ENCODE measurements at places on chromosomes 3 and 15.

- DNase-seq: no peak
Observed at GRCh38 chr3:123871946-123872345, 12.2 kb downstream of the MYLK start.

- DNase-seq: no peak
Observed at GRCh38 chr3:6551165-6551564, 309.8 kb upstream of the GRM7 start.

DNA sequence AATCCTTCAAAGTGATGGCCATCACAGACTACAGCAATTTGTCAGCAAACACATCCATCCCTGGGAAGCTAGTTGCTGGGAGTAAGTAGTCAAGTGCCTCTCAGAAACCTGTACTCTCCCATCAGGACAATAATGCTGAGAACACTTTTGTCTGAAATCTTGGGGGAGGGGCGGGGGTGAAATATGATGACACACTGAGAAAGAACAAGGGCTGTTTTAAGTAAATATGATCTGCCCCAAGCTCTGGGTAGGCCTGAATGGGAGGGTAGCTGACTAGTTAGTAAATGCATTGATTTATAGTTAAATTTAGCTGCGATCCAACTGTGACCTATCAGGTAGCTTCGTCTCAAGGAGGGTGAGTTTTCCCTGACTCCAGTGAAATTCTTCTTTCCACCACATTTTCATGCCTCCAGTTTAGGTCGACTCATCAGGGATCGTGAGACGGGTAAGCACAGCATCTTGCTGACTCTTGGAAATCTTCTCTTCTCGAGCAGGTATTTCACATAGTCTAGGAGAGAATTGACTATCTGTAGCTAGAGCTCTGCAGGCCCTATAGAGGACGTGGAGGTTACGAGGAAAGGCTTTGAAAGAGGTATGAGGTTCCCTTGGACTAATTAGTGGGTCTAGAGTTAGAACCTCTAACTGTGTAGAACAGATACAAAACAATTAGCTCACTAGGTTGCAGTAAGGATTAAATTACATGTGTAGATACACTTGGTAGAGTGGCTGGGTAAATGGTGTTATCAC, 213.4 kb upstream of the SLC2A2 start:
- no peak for DNase-seq

DNA sequence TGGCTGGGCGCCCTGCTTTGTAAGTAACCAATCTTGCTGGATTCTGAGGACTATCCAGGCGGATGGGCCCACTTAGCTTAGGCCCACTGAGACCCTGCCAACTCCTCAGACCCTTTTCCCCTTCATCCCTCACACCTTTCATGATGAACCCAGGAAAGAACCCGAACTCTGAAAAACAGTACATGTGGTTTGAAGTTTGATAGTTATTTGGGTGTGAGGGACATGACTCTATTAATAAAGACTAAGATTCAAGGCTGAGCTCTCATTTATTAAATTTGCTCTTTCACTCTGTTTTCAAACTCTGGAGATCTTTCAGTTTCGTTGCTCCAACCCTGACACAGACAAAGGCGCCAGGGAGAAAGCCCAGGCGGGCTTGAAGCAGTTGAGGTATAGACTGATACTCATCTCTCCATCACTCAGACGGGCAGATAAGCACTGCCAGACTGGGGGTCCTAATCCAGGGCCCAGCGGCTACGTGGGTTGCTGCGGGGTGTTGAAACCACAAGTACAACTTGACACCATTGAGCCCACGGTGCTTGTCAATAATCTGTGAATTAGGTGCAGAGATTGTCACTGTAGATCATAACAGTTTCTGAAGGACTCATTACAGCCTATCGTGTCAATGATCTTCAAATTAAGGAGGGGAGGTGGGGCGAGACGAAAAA, 7.2 kb upstream of the SOX2 start:
- DNase-seq: no peak

DNA sequence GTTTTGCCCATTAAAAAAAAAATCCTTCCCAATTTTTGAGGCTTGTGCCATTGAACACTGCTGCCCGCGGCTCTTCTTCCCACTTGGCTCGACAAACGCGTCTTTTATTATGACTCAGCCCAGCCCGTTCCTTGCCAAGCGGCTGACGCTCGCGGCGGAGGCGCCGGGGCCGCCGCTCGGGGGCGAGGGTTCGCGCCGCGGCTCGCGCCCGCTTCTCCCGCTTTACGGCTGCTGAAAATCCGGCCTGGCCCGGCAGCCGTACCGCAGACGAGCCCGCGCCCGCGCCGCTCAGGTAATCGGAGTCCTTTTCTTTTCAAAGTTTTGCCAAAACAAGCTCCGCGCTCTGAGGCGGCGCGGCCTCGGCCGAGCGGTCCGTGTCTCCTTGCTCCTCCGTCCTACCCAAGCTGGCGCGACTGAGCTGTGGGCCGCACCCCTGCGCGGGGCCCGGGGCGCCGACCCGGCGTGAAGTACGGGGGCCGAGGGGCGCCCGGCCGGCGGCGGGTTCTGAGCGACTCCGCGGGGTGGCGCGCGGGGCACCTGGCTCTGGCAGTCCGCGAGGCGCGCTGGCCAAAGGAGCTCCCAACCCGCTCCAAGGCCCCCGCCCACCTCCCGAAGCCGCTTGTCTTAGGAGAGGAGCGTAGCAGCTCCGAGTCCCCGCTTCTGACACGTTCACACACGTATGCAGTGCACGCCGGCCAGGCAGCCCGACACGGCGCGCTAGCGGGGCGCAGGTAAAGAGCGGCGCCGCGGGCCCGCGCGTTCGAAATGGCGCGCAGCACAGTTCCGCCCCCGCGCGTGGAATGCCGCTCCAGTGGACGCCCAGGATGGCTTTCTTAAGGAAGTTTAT, 418.2 kb upstream of the NAALADL2 start:
- peak; percentile 98 for DNase-seq

GRCh38 chr3:79769229-79769628, 1.4 kb upstream of the ROBO1 start:
- DNase-seq: no peak

GRCh38 chr3:62134061-62134496, 239.3 kb downstream of the FEZF2 start:
- DNase-seq: peak; percentile 27

DNA sequence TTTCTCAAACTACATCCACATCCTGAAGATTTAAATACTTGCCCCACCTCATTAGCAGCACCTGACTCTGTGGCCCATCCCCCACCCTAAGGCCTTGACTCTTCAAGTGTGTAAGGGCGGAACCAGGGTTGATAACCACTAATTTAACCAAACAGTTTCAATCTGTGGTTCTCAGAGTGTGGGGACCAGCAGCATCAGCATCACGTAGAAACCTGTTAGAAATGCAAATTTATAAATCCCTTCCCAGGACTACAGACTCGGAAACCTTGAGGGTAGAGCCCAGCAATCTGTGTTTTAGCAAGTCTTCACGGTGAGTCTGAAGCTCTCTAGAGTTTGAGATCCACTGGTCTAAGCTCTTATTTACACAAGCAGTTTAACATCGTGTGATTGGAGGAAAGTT, 12.4 kb downstream of the GNB4 start:
- no peak for DNase-seq

DNA sequence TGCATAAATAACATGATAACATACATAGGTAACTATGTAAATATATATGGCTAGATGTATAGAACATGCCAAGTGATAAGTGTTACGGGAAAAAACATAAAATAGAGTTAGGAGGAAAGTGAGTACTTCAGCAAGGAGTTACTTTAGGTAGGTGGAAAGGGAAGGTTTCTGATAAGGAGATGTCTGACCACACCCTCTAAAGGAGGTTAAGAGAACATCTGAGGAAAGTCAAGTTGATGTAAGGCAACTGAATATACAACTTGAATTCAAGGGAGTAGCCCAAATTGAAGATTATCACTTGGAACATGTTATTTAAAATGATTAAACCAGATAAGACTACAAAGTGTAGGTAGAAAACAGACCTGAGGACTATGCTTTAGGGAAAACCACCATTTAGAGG, 13.8 kb downstream of the PIERCE2 start:
- no peak for DNase-seq

DNA sequence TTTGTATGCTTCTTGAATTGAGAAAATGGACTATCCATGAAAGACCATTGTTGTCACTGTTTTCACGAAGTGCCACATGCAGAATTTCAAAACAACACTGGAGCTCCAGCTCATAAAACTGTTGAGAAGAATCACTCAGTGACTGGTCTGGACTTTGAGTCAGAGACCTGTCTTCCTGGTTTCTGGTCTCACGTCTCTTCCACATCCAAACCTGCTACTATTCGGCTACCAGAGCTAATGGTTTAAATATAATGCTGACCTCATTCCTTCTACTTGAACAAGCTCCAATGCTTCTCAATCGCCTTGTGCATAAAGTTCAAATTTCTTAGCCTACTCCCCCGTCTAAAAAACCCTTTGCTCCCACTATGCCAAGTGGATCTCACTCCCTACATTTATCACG, 227.9 kb upstream of the NR2F2 start:
- DNase-seq: no peak

DNA sequence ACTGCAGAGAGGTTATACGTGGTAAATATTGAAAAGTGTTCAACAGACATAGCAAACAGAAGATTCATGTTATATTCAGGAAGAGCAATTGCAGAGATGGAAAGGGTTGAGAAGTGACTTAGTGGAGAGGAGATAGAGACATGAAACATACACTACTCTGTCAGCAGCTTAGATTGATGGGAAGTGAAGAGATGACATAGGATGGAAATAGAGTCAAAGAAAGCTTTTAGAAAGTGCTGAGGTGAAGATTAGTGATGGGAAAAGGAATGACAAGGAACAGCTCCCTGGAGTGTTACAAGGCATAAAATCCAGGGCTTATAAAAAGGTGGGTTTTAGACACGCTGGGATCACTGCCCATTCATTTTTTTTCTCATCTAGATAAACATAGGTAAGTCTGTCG, 17.2 kb upstream of the GOLIM4 start:
- DNase-seq: no peak

GRCh38 chr3:122415104-122415744, 638 bp downstream of the WDR5B start:
- peak; percentile 67 for DNase-seq

GRCh38 chr3:2036076-2036475, 62.6 kb upstream of the CNTN4 start:
- DNase-seq: no peak

DNA sequence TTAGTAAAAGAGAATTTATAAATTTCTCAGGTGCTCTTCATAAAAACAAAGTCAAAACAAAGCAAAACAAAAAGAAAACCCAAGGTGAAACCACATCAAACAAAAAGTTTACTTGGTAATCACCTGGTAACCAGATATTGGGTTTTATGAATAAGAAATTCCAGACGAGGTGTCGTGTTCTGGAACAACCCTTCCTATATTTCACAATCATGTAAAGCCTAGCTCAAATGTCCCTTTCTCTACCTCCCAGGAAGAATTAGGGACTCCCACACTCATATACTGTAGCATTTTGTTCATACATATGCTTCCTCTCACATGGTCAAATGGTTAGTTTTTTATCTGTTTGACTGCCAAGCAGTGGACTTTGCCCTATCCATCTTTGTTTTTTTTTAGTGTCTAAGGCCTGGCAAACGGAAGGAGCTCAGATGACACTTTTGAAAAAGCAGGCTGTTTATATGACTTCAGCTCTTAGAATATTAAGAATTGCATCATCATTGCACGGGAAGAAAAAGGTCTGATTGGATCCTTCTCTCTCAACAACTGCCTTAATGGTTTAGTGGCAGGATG, 326.7 kb upstream of the TBL1XR1 start:
- DNase-seq: no peak

GRCh38 chr3:150483226-150483625, 63.1 kb downstream of the SERP1 start:
- no peak for DNase-seq

DNA sequence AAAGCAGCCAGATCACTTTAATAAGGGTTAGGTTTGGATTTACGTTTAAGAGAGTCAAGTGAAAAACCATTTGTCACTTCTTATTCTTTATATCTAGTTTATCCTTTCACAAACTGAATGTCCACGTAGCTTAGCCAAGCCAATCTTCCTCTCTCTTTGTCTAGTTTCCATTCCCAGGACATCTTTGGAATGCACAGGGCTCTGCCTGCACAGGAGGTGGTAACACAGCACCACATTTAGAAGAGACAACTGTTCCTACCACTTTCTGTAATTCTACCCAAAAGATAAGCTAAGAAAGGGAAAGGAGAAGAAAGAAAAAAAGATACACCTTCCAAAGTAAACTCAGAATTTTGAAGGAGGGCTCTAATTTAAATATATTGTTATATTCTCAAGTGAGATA, 67.9 kb downstream of the IGSF11 start:
- no peak for DNase-seq

- DNase-seq: no peak
Observed at GRCh38 chr15:28112101-28112760, 13.1 kb upstream of the OCA2 start.

DNA sequence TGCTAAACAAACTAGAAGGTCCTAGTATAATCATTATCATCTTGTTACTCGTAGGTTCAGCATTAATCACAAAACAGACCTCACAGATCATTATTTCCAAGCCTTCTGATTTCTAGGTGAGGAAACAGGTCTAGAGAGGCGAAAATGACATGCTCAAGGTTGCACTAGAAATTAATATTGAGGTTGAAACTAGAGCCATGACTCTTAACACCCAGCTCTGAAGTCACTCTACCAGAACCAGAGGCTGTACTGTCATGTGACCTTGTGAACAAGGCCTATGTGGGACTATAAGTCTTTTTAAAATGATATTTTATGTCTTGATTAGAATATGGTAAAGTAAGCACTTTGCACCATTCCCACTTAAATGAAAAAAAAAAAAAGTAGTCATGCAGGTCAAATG, 23.8 kb upstream of the FGF12 start:
- DNase-seq: no peak

GRCh38 chr3:129985113-129985512, 10.6 kb downstream of the TRH start:
- no peak for DNase-seq

DNA sequence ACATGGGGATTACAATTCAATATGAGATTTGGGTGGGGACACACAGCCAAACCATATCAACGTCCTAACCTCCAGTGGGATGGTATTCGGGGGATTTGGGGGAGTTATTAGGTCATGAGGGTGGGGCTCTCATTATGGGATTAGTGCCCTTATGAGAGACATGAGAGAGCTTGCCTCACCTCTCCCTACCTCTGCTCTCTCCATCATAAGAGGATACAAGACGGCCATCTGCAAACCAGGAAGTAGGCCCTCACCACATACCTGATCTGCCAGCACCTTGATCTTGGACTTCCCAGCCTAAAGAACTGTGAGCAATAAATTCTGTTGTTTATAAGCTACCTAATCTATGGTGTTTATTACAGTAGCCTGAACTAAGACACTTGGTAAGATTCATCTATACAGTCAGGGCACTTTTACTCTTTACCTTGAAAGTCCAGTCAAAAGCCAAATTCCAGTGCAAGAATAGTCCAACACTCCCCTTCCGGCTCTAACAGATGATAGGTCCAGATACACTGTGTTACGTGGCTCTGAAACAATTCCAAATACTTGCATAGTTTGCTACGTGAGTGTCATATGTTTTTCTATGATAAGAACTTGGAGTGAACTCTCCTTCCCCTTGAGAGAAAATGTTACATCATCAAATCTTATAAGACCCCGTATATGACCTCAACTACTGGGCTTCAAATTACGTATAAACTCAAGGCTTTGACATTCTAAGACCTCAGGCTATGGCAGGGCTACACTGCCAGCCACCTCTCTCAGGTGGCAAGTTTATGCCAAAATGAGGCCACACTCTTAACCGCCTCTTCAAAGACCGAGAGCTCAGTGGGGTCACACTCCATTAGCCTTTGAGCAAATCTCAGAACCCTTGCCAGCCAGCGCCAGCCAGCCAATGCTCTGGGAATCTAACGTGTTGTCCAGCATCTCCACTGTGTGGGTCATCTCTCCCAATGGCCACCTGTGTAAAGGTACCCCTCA, 129.9 kb downstream of the XXYLT1 start:
- DNase-seq: no peak
